Activated naive CD8-positive, alpha-beta T cell treated with anti-CD3 and anti-CD28 coated beads for 36 hours (primary cell): ENCODE measurements at places on chromosomes 4 and X.

GRCh38 chr4:78032446-78032845 lies 24.7 kb upstream of the FRAS1 start:
- DNase-seq, result no peak

DNA sequence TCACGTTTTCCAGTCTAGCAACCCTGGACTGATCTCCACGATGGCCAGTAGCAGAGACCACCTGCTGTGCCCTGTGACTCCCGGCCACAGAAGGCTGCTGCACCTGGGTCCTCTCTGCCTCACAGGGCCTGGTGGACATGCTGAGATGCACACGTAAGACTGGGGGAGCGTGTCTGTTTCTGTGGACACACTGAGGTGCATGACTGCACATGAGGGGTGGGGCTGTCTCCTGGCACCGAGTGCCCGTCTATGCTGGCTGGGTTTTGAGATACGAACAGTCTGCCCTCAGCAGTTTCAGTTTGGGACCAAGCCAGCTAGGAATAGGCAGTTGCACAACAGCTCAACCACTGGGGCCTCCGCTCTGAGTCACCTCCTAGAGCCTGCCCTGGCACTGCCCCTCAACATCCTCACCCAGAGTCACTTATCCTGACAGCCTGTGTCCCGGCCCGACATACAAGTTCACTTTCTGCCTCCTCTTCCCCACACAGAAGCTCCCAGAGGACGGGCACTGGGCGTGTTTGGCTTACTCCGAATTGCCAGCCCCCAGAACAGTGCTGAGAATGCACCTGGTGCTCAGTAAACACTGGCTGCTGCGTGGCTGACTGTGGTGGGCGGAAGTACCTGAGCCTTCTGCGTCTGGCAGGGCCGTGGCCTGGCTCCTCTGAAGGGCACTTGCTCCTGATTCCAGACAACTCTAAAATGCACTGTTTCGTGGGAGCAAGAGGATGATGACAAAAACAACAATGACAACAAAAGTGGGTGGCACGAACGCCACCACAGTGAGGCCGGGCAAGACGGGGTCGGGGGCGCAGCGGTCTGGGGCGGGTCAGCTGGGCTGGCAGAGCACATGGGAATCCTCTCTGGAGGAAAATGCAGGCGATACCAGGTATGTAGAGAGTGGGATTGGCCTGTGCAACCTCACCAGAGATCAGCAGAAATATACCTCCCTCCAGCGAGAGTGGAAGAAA lies 30.9 kb downstream of the RNF212 start:
- DNase-seq, result no peak

GRCh38 chrX:79138658-79139241 lies 5.7 kb upstream of the GPR174 start:
- no peak for DNase-seq

DNA sequence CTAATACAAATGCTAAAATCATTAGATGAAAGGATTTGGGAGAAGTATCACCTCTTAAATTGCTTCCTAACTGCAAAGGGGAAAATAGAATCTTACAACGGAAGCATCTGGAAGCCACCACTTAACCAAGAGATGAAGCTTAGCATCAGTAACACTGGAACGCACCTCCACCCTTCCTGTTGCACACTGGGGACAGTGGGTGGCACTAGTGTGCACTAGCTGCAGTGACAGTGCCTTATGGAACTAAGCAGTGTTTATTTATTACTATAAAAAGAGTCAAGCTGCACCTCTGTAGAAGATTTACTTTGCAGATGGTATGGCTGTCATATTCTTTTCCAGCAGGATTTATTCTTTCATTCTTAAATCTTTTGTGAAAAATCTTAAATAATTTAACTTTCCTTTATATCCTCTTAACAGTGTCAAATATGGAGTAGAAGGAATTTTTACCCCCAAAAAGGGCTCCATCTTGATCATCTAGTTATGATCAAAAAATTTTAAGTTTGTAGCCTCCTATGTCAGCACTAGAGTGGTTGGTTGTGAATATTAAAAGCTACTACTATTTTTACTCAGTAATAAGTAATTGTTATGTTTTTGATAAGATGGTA lies 76.7 kb downstream of the SCD5 start:
- DNase-seq, result peak; percentile 18

- DNase-seq, result no peak
Observed at GRCh38 chrX:40060356-40060845, 37.4 kb downstream of the BCOR start.

- DNase-seq, result no peak
Observed at GRCh38 chrX:41858161-41858775, 65.1 kb downstream of the CASK start.

DNA sequence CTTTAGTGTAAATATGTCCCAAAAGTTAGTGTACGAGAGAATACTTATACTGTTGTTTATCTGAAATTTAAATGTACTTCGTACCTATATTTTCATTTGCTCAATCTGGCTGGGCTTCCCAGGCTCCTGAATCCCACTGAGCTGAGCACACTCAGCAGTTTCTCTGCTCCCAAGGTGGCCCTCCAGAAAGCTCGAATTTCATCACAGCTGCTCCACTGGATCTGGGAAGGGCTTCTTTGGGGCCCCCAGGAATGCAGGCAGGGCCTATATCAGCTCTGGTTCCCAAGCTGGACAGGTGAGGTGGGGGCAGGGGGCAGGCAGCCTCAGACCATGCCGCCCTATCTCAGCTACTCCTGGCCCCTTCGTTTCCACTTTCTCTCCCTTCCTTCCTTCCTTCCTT lies 1.5 kb upstream of the FATE1 start:
- DNase-seq, result no peak

DNA sequence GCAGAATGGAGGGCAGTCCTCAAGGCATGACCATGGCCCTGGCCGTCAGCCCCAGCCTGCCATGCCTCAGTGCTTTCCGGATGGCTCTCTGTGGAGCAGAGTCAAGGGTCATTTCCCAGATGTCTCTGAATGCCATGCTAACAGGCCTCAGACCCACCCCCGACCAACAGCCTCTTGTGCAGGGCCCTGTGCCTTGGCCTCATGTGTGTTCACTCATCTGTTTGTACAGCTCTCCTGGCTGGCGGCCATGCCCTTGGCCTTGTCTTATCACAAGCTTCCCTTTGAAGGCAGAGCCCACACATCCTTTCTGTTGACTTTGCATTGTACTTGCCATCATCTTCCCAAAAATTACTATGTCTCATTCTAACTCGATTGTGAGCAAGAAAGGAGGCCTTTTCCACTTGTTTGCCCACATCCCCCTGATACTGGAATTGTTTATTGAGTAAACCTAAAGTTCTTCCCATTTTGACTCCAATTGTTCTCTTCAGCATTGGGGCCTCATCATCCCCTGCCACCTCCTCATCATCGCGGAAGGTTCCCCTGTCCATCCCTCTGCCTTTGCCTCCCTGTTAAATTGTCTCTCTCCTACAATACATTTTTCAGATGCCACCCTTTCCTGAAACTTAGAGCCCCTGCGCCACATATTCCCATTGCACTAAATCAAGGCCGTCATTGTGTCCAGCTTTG lies 6.3 kb downstream of the CA5B start:
- DNase-seq, result no peak

DNA sequence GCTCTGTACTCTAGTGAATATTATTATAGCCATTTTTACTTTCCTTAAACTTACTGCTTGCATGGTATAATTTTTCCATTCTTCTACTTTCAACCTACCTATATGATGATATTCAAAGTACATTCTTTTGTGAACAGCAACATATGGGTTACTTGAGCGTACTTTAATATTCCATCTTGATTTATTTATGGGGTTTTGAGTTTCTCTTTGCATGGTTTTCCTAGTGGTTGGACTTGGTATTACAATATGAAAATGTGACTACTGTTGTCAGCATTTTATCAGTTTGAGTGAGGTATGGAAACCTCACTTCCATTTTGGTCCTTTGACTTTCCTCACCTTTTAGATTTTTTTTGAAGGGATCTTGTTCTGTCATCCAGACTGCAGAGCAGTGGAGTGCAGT lies 35.9 kb downstream of the ADGRG4 start:
- no peak for DNase-seq

DNA sequence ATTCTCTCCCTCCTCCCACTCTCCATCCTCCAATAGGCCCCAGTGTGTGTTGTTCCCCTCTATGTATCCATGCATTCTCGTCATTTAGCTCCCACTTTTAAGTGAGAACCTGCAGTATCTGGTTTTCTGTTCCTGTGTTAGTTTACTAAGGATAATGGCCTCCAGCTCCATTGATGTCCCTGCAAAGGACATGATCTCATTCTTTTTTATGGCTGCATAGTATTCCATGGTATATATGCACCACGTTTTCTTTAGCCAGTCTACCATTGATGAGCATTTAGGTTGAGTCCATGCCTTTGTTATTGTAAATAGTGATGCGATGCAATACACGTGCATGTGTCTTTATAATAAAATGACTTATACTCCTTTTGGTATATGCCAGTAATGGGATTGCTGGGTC lies 100.3 kb upstream of the USP9X start:
- DNase-seq, result no peak
